Hematopoietic multipotent progenitor cell (in vitro differentiated cells): ENCODE measurements at places on chromosomes 13 and 19. TPM values are rescaled to one million over a fixed set of nuclear protein-coding genes. Genes with fewer than 3 reads are reported as not detected.

- no peak for DNase-seq
Observed at GRCh38 chr19:5418677-5419076, 36.5 kb upstream of the ZNRF4 start.

The PTGER1 gene
- total RNA-seq, result 0.27 TPM

DNA sequence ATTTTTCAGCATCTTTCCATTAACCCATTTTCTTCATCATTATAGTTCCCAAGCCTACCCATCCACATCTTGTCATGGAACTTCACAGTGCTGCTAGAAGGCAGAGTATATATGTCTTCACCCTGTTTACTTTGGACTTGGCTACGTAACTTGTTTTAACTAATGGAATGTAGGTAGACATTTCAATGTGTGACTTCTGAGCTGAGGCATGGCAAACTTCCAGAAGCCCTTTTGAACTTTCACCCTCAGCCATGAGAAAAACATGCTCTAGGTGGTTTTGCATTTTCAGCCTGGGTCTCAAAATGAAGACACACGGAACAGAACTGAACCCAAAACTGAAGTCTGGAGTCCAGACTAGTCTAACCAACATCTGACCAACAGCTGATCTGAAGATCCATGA is 3.2 kb downstream of the TEX30 start:
- no peak for DNase-seq

DNA sequence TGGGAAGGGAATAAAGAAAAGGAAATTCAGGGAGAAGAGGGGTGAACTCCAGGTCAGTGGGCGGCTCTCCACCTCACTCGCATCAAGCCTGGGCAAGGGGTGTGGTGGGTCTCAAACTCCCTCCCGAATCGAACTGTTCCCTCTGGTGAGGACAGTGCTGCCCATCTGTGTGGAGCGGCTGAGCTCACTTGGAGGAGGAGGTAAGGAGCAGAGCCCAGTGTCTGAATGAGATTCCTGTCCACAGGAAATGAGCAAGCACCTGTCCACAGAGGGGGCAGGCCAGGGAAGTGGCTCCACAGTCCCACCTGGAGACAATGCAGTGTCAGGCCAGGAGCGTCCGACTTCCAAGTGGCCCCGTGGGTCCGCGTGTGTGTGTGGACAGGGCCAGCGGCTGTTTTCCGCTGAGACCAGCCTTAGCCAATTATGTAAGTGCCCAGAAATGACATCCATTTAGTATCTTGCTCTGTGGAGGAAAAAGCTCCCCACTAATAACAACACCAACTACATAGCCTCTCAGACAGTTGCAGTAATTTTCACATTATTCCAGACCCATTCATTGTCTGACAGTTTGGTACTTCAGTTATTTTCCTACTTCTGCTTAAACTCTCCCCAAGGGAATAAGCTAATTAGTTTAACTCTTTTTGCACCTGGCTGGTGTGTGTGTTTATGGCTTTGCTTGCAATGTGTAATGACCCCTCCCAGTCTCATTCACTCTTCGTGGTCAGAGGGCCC is 114.6 kb downstream of the SOX1 start:
- DNase-seq, result no peak

DNA sequence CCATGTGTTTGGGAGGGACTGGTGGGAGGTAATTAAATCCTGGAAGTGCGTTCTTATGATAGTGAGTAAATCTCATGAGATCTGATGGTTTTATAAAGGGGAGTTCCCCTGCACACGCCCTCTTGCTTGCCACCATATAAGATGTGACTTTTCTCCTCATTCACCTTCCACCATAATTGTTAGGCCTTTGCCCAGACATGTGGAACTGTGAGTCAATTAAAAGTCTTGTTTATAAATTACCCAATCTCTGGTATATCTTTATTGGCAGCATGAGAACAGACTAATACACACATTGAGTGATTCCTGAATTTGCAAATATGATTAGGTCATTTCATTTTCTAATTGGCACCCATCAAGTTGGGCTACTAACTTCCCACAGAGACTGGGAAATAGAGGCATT is 977.2 kb downstream of the SLITRK1 start:
- DNase-seq, result no peak

DNA sequence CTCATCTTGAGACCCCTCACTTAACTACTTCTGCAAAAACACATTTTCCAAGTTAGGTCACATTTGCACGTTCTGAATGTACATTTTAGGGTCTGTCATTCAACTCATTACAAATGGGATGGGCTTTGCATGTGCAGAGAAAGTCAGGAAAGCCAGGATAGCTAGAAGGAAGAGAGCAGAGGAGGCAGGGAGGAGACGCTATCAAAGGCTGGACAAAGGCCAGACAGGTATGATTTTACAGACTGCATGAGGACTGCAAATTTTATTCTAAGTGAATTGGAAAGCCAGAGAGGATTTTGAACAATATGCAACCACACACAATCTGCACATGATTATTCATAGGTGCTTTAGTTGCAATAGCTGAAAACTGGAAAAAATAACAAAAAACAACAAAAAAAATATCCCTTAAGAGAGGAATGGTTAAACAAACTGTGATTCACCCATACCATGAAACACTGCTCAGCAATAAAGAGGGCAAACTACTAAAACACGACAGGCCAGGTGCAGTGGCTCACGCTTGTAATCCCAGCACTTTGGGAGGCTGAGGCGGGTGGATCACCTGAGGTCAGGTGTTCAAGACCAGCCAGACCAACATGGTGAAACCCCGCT is 21.1 kb downstream of the SYDE1 start:
- DNase-seq, result no peak

GRCh38 chr19:47703301-47703700 is 9.9 kb upstream of the EHD2 start:
- DNase-seq, result no peak

GRCh38 chr19:5696196-5697021 is 6.3 kb downstream of the RPL36 start:
- DNase-seq, result no peak

The CGB5 gene
- not detected for total RNA-seq

- DNase-seq, result no peak
Observed at GRCh38 chr19:24101459-24102115, 14.6 kb downstream of the ZNF254 start.

The HRC gene
- not detected for total RNA-seq

GRCh38 chr13:44110091-44110621 is 230.5 kb downstream of the LACC1 start:
- no peak for DNase-seq

- no peak for DNase-seq
Observed at GRCh38 chr13:33303855-33304597, 18.5 kb upstream of the STARD13 start.

DNA sequence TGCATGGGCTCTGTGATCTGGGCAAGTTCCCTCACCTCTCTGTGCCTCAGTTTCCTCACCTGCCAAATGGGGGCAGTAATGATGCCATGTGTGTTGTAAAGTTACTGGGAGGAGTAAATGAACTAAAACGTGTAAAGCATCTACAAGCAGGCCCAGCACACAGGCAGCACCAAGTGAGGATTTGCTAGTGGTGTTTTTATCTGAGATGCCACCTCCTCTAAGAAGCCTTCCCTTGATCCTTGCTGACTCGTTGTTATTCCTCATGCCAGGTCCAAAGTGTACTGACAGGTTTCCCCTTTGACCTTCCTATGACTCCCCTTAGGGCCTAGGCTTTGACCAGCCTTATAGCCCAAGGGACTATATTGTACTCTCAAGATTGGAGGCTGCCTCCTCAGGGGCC is 1.5 kb upstream of the UQCRFS1 start:
- no peak for DNase-seq

DNA sequence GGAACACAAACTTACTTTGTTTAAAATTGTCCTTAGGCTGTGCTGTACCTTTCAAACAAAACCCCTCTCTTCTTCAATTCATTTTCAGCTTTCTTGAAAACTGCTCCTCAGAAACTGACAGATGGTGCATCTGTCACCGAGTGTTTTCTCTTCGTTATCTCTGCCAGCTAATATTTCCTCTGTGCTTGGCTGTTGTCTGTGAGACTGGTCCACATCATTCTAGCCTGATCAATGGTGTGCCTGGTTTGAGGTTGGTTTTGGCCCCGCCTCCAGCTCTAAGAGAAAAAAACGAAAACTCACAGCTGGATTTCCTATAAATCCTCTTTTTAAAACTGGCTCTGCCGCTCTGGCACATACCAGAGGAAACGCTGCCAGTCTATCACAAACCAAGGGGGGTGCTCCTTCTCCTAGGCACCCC is 79.7 kb downstream of the STARD13 start:
- DNase-seq, result peak; percentile 40

- peak; percentile 73 for DNase-seq
Observed at GRCh38 chr13:29496241-29496712, 99.2 kb downstream of the SLC7A1 start.

The GRIN3B gene
- total RNA-seq, result 0.81 TPM

DNA sequence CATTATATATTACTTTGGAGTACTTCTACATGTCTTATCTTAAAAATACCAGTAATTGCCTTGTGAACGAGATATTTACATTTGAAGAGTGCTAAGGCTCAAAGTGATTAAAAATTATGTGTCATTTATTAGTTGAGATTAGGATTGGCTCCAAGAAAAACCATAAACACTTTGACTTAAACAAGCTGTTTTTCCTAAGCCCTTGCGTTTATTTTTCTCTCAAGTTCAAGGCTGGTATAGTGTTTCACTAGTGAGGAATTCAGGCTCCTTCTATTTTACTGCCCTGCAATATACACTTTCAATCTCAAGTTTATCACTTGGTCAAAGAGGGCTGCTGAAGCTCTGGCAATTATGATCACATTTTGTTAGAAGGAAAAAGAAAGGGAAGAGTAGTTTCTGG is 49.9 kb downstream of the UFM1 start:
- no peak for DNase-seq

DNA sequence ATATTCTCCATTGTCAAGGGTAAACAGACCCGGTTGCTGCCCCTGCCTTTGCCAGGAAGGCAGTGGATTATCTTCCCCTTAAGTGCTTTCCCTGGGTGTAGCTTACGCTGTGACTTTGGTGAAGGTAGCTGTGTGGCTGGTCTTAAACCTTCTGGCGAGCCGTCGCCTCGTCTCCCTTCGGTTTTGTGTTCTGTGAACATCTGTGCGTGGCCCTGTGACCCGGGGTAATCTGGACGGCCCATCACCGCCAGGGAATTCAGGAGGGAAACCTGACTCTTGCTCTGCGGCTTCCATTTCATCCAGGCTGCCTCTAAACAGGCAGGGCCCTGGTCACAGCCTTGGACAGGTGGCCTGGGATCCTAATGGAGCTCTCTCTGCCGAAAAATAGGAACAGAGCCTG is 78.7 kb downstream of the SHISA2 start:
- DNase-seq, result no peak

DNA sequence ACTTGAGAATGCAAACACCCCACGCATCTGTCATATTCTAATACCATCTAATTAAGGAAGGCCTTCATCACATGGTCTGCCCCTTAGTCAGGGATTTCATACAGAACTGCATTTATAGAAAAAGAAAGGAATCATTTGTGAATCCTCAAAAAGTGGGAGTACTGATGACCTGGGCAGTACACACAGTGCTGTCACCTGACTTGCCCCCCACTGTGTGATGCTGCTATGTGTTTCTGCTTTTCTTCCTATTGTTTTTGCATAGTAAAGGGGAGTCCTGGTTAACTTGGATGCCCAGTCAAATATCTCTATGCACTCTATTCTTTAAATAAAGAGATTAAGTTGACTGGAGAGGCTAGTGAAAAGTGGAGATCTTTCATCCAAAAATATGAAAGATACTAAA is 1921.2 kb upstream of the PRR20A start:
- DNase-seq, result no peak

The CASP14 gene
- total RNA-seq, result not detected

DNA sequence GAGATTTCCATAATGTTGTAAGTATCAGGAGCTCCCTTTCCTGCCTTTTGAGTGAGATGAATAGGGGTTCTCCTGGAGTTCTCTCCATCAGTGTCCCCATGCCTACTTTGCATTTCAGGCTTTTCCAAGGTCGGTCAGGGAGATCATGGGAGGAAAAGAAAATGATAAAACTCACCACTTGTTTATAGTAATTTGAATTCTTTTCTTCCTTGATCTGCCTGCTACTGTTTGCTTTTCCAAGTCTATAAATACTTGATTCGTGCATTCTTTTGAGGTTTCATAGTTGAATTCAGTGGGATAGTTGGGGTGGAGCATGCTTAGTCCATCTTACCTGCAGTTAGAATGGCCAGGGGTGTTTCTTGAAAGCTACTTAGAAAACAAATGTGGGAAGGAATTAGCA is 51.5 kb downstream of the PCCA start:
- no peak for DNase-seq

- DNase-seq, result no peak
Observed at GRCh38 chr13:25463496-25463895, 91.7 kb downstream of the ATP8A2 start.

GRCh38 chr13:109941221-109941620 is 154.8 kb upstream of the IRS2 start:
- no peak for DNase-seq

- no peak for DNase-seq
Observed at GRCh38 chr19:45800070-45800553, 7.5 kb upstream of the DMWD start.

DNA sequence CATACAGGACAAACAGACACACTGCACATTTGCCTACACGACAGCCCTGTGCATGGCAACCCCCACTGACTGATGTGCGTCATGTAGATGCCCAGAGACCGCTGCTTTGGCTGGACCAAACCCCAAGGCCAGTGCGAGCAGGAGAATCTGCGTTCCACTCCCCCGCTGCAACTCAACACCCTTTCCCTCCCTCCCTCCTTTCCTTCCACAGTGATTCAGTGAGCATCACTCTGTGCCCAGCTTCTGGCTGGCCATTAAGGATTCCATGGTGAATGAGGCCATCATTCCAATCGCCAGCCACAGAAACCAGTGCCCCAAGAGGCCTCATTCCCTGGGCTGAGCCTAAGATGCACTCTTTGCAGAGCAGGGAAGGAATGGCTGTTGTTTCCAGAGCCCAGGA is 61.6 kb downstream of the GSX1 start:
- no peak for DNase-seq

DNA sequence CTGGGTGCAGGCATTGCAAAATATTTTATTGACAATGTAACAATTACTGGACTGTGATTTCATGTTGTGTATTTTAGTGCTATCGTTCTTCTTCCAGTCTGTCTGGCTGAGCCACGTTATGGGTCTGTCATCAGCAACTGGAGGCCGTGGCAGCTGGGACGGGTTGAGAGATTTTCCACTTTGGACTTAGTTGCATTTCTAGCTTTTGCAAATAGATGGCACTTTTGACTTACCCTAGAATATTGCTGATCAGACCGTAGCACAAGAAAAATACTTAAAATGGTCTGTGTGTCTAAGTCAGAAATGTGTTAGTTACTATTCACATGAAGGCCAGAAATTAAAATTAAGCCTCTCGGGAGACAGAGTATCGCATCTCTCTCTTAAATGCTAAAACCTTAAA is 211.1 kb downstream of the TEX29 start:
- DNase-seq, result no peak
